Smooth muscle cell of the coronary artery (primary cell): ENCODE measurements at places on chromosomes 11 and 22. TPM values are rescaled to one million over a fixed set of nuclear protein-coding genes. Genes with fewer than 3 reads are reported as not detected.

The NOX4 gene
- 0.23 and 17.9 TPM in 2 replicates for total RNA-seq

The MS4A7 gene
- total RNA-seq, result not detected in 2 replicates

The FOLR3 gene
- 5.5 TPM in 1 of 2 replicates, not detected in the other for total RNA-seq

The SDHAF2 gene
- total RNA-seq, result 23.6 and 43.7 TPM in 2 replicates

The PNPLA5 gene
- total RNA-seq, result not detected in 2 replicates

The MOGAT2 gene
- not detected in 2 replicates for total RNA-seq

The SEZ6L gene
- total RNA-seq, result not detected in 2 replicates

The SNAP29 gene
- total RNA-seq, result 4.2 and 5.9 TPM in 2 replicates

The HTR3B gene
- not detected in 2 replicates for total RNA-seq

The FCHSD2 gene
- 6.2 and 8.0 TPM in 2 replicates for total RNA-seq

The HSPA8 gene
- total RNA-seq, result 1,811 and 2,611 TPM in 2 replicates

The DNAJB7 gene
- total RNA-seq, result not detected in 2 replicates

The HPX gene
- 0.12 and 0.45 TPM in 2 replicates for total RNA-seq

The USP2 gene
- under 0.01 TPM in 2 replicates for total RNA-seq

The PLCB3 gene
- 43.6 and 50.0 TPM in 2 replicates for total RNA-seq

The ADSL gene
- 81.8 and 123 TPM in 2 replicates for total RNA-seq

The FOLR2 gene
- not detected in 2 replicates for total RNA-seq

The LDHAL6A gene
- not detected in 2 replicates for total RNA-seq

The NARS2 gene
- 10.5 and 19.6 TPM in 2 replicates for total RNA-seq

The ZNF214 gene
- 4.4 and 13.8 TPM in 2 replicates for total RNA-seq

The RAB38 gene
- 1.1 and 1.4 TPM in 2 replicates for total RNA-seq

The BARX2 gene
- total RNA-seq, result not detected in 2 replicates

The FXYD6 gene
- not detected in 2 replicates for total RNA-seq

The SEPTIN5 gene
- total RNA-seq, result 55.8 and 56.9 TPM in 2 replicates

The CD3E gene
- not detected in 2 replicates for total RNA-seq

The MUC15 gene
- not detected in 2 replicates for total RNA-seq

The PTPN5 gene
- total RNA-seq, result not detected in 2 replicates

The PARVB gene
- 33.2 and 45.6 TPM in 2 replicates for total RNA-seq

The PKDREJ gene
- under 0.01 TPM in 1 of 2 replicates, not detected in the other for total RNA-seq

The MRGPRX2 gene
- total RNA-seq, result not detected in 2 replicates

The MOV10L1 gene
- total RNA-seq, result 0.23 and 16.9 TPM in 2 replicates

The OR56A1 gene
- not detected in 2 replicates for total RNA-seq

The BEST1 gene
- 0.60 and 6.8 TPM in 2 replicates for total RNA-seq

The ISX gene
- total RNA-seq, result not detected in 2 replicates

The KRTAP5-8 gene
- not detected in 2 replicates for total RNA-seq

The SMTNL1 gene
- not detected in 2 replicates for total RNA-seq

The LMF2 gene
- total RNA-seq, result 17.3 and 23.0 TPM in 2 replicates

The UBQLNL gene
- total RNA-seq, result 0.08 and 0.12 TPM in 2 replicates

The MS4A4E gene
- total RNA-seq, result not detected in 2 replicates

The CNGA4 gene
- total RNA-seq, result under 0.01 and 0.47 TPM in 2 replicates

The FUT4 gene
- total RNA-seq, result 2.2 and 16.8 TPM in 2 replicates

The FAM111B gene
- 0.12 and 2.6 TPM in 2 replicates for total RNA-seq

The P2RY6 gene
- 0.12 and 5.9 TPM in 2 replicates for total RNA-seq

The INS gene
- total RNA-seq, result not detected in 2 replicates

The APOBEC3B gene
- total RNA-seq, result 0.82 and 1.6 TPM in 2 replicates

The AIFM3 gene
- total RNA-seq, result 0.23 and 0.70 TPM in 2 replicates
